Ureter (tissue), 1 donor: ENCODE measurements at places on chromosomes 6 and 20.
A peak's percentile ranks its signal among the peaks of the same experiment; 100 is the strongest.

DNA sequence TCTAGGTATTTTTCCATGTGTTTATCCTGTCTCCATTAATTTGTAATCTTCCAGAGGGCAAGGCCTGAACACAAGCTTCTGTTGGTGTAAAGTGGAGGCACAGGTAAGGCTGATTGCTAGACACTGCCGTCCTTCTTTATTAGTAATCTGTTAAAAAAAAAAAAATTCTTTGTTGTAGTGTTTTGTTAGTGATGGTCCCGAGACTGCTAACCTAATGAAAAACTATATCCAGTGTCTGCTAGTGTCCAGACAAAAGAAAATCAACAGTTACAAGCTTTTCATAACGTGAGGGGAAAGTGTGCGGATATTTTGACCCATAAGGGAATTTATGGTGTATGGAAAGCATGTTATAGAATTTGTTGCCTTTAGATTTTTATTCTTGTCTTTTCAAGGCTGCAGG is 4.2 kb upstream of the HIVEP1 start:
- no peak for DNase-seq

GRCh38 chr6:129710450-129711270 is 683 bp upstream of the ARHGAP18 start:
- DNase-seq = no peak

GRCh38 chr6:69026243-69026642 is 391.2 kb downstream of the ADGRB3 start:
- DNase-seq = no peak

- DNase-seq = no peak
Observed at GRCh38 chr6:105384004-105384403, 18.9 kb downstream of the PREP start.

DNA sequence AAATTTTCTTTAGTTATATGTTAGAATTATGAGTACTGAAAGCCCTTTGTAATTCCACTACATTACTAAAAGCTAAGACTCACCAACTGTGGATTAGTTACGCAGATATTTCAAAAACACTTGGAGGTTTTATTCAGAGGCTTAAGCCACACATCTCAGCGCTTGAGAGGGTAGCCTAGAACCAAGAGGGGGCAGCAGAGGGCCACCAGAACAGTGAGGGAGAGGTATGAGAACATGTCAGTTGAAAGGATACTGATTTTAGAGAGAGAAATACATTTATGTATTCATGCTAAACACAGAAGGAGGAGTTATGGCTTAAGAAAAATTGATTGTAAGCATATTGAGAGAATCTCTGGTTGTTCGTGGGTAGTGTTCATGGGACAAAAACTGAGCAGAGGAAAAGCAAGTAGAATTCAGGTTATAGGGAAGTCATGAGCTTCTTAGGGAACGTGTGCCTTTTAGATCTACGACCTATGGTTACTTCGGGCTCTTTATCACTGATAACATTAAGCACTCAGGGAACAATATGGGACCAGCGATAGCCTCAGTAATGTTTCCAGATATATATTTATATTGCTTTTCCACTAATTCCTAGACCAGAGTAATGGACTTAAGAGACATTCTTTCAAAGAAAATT is 20.4 kb upstream of the SERINC1 start:
- DNase-seq = peak; percentile 74

DNA sequence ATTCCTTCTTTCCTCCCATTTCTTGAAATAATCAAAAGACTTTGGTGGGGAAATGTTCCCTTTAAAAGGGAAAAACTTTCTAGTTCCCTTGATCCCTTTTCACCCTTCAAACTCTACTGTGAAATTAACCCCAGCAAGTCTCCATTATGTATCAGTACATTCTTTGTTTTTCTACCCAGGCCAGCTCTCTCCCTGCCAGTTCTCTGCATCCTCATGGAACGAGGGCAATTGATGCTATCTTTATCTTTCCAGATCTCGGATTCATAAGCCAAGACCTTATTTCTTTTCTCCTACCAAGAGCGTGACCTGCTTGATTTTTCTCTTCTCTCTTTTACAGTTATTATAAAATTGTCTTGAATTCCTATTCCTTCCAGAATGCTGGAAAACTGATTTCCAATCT is 75.8 kb downstream of the ADGRB3 start:
- DNase-seq = no peak

GRCh38 chr6:93801101-93801847 is 381.9 kb upstream of the EPHA7 start:
- DNase-seq = no peak

DNA sequence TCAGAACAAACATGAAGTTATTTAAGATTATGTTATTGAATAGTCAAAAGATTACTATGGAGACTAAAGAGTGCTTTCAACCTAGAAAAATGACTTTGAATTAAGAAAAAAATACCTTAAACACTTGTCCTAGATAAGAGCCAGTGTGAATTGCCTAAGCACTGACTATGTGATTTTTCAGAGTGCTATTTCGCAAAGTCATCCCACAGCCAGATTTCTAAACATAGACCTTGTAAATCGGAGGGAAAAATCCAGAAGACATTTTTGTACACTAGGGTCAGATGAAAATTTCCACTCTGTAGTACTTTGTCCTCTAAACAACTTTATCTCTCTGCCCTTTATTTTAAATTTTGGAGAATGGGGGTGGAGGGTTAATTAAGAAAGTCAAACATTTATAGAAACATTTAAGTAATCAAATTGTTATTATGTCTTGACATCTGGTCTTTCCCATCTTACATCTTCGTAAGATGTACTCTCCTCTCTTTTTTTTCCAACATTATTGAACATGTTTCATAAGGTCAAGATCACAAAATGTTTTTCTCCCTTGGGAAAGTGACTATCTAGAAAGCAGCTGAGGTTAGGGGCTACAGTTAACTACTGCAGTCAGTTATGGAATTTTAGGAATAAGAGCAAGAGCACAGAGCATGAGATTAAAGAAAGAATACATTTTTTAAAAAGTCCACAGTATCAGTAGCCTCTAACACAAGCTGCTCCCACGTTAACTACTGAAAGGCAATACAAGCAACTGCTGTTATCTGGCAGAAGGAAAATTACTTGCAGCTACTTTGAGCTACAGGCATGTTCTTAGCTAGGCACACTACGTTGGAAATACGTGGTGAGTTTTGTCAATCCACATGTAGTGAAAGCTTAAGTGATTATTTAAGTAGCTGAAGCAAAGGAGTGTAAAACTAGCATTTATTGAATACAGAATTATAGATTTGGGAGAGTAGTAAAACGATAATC is 648.5 kb downstream of the HTR1B start:
- DNase-seq = no peak

- no peak for DNase-seq
Observed at GRCh38 chr6:83097675-83098074, 30.2 kb downstream of the DOP1A start.

DNA sequence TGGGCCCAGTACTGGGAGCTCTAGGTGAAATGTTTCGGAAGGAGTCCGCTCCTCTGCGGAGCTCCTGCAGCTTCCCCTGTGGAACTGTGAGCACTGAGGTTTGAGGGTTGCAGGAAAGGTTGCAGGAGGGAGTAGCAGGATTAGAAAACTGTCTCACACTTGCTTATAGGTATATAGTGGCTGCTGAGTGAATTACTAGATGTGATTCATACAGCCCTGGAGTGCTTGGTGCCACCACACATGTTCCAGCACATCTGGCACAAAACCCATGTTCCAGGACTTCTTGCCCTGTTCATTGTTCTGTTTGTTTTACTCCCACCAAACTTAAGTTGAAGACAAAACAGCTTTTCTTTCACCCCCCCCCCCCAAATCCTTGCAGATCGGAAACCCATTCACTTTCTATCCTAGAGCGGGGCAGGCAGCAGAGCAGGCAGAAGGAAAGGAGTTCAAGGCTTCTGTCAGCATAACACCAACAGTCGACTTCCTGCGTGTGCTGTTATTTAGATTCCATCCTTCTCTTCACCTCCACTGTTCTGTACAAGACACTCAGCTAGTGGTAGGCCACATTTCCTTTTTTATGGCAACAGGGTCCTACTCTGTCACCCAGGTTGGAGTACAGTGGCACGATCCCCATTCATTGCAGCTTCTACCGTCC is 669 bp upstream of the PEX6 start:
- DNase-seq = no peak

DNA sequence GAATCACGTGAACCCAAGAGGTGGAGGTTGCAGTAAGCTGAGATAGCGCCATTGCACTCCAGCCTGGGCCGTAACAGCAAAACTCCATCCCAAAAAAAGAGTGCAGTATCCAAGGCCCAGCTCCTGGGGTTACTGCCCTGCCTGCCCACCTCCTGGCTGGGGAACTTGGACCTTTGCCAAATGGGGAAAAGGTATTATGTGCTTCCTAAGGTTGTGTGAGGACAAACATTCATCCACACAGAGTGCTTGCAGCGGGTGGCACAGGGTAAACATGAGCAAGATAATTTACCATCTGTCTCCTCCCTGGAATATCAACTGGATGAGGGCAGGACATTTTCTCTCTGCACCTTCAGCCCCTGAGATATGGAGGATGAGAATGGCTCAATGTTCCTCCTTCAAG is 94.9 kb upstream of the POPDC3 start:
- no peak for DNase-seq

GRCh38 chr6:33211136-33211535 is 2.8 kb downstream of the RING1 start:
- DNase-seq = no peak

- DNase-seq = no peak
Observed at GRCh38 chr20:58103517-58103904, 124.9 kb downstream of the ANKRD60 start.

- DNase-seq = no peak
Observed at GRCh38 chr20:62524505-62524911, 48.7 kb upstream of the GATA5 start.

DNA sequence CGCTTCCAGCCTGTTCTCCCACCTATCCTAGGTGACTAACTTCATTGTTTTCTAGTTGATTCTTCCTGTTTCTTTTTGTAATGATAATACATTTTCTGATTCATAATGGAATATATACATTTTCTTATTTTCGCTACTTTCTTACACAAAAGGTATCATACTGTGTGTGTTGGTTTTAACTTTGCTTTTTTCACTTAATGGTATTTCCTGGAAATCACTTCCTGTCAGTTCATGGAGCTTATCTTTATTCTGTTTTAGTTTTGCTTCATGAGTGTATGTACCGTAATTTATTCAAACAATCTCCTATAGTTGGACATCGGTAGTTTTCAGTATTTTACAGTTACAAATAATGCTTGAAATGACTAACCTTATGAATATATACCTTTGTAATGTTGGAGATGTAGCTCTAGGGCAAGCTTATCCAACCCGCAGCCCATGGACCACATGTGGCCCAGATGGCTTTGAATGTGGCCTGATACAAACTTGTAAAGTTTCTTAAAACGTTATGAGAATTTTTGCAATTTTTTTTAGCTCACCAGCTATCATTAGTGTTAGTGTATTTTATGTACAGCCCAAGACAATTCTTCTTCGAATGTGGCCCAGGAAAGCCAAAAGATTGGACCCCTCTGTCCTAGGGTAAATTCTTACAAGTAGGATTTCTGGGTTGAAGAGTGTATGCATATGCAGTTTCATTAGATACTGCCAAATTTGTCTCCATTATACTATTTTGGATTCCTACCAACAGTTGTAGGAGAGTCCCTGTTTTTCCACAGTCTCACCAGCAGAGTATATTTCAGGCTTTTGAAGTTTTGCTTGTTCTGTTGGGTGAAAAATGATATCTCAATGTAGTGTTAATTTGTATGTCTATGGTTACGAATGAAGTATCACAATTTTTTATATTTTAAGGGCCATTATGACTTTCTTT is 16.7 kb downstream of the TRMT11 start:
- no peak for DNase-seq

DNA sequence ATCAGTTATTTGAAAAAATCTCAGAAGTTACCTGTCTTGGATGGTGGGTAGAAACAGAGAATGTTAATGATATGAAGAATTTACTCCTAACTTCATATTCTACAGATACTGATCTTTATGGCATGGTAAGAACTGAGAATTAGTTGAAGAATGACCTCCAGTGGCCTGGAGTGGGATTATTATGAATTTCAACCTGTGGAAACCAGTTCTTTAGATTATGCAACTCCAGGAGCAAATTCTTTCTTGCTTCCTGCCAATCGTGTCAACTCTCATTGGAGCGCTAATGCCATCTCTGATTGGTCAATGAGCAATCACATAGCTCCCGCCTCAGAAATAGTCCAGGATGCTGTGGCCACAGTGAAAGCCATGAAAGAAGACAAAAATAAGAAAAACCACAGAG is 40.6 kb downstream of the LYRM2 start:
- DNase-seq = peak; percentile 58
